T-cell (primary cell): ENCODE measurements at places on chromosomes 13 and 19.
A peak's percentile ranks its signal among the peaks of the same experiment; 100 is the strongest.

- no peak for DNase-seq
Measured at GRCh38 chr19:13849991-13850909, 26.7 kb upstream of the NANOS3 start.

DNA sequence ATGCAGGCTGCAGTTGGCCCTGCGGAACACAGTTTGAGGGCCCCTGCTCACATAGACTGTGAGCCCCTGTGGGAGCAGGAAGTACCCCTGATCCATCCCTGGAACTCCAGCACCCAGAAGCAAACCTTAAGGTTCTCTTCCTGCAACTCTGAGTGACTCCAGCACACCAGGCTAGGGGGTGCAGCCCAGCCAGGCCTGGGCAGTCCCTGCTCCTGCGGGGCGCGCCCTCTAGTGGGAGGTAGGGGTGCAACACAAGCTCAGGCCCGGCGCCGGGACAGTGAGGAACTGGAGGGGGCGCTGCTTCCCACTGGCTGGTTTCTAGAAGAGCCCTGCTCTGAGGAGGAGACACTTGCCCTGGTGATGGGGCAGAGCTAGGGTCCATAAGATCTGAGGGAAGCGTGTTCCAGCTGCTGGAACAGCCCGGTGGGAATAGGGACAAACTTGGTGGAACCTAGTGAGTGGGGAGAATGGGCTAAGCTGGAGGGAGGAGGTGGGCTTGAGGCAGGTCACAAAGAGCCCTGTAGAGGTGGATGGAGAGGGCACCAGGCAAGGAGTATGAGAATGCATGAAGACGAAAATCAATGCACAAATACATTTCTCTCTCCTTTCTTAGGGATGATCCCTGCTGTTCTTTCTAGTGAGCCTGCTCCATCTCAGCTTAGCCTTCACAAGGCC is 5.0 kb downstream of the ZSCAN5A start:
- peak; percentile 56 for DNase-seq

- DNase-seq: no peak
Measured at GRCh38 chr13:32663660-32664059, 77.4 kb downstream of the PDS5B start.

GRCh38 chr13:40333226-40333625 is 333.2 kb downstream of the FOXO1 start:
- DNase-seq: no peak

- no peak for DNase-seq
Measured at GRCh38 chr13:51158365-51158764, 47.3 kb upstream of the C13orf42 start.
